ENCODE measurements at places on chromosomes 2 and 18.

- DNase-seq: no peak
Measured at GRCh38 chr2:10768063-10768507, 44.5 kb downstream of the PDIA6 start.

DNA sequence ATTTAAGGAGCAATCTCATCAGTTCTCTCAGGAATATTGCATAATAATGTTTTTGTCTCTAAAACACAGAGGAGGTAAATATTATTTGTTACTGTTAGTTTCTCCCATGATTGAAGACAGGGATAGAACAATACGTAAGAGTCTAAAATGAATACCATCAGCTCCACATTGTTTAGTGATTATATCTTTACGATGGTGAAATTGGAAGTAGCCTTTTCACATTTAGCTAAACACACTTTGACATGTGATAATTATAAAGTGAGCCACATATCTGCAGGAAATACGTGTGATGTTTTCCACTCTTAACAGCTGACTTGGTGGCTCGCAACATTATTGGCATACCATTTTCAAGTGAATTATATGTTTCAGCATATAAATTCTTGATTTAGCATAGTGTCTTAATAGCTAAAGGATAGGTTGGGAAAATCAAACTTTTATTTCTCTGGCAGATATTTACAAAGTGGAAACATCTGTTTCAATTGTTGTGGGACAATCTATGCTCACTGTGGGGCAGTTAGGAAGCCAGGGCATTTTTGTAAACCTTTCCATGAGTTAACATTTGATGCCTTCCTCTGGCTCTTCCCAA, 208.1 kb upstream of the RASGRP3 start:
- no peak for DNase-seq

DNA sequence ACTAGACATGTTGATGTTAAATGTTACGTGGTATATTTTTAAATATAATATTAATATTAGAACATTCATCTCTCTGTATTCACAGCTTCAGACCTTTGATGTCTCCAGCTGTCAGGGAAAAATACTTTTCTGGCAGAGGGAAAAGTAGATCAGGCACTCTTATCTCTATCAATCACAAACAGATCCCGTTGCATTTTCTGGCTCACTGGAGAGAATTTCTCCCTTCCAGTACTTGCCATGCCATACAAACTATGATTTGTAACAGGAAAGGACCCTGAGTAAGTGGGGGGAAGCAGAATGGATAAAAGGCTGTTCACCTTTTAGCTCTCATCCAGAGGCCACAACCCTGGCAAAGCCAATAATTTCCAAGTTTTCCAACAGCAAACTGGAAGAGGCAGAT, 158.0 kb downstream of the TCF4 start:
- DNase-seq: no peak

DNA sequence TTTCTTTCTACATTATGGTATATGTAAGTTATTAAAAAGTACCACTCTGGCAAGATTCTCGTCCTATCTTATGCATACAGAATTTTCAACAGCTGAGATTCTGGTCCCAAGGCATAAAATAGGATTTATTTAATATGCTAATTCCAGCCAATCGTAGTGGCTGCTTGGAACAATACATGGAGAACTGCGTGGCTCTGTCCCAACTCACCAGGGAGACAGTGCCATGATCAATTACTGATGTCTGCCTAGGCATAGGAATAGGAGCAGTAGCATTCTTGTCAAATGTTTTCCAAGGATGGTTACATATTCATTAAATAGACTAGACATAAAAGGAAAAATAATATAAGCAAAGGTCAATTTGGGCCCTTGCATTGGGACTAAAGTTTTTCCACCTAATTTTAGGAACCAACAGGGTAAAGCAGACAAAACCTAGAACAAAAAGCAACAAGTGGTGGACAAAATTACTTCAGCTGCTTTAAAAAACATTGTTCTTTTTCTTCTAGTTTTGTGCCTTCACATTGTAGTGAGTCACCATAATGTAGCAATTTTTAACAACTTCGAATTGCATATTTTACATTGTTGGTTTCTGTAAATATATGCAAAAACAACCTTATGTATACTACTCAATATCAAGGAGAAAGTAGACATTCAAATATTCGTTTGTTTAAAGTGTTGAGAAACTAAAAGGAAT, 232.8 kb upstream of the ATP5MC3 start:
- DNase-seq: no peak

DNA sequence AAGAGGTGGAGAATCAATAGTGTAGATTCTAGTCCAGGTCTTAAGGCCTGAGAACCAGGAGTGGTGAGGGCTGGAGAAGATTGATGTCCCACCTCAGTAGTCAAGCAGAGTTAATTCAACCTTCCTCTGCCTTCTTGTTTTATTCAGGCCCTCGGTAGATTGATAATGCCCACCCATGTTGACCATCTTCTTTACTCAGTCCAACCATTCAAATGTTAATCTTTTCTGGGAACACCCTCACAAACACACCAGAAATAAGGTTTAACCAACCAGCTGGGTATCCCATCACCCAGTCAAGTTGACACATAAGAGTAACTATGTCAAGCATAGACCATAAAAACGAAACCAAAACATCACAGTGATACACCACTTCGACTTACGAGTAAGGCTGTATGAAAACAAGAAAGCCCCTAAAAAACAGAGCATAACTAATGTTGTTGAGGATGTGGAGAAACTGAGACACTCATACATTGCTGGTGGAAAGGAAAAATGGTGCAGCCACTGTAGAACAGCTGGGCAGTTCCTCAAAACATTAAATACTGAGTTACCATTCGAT, 57.5 kb downstream of the SLC35F5 start:
- DNase-seq: no peak

Measured in amygdala (tissue), 56 donors.